IPS-NIHi11 (cell line): ENCODE measurements at places on chromosomes 4 and X.

- no peak for DNase-seq
Observed at GRCh38 chr4:170414961-170415360, 325.2 kb upstream of the AADAT start.

GRCh38 chr4:98466868-98467599 is 191.4 kb downstream of the TSPAN5 start:
- DNase-seq = no peak

GRCh38 chr4:165204462-165204830 is 2.9 kb upstream of the KLHL2 start:
- DNase-seq = no peak

GRCh38 chr4:148364525-148364924 is 77.7 kb downstream of the NR3C2 start:
- DNase-seq = no peak

DNA sequence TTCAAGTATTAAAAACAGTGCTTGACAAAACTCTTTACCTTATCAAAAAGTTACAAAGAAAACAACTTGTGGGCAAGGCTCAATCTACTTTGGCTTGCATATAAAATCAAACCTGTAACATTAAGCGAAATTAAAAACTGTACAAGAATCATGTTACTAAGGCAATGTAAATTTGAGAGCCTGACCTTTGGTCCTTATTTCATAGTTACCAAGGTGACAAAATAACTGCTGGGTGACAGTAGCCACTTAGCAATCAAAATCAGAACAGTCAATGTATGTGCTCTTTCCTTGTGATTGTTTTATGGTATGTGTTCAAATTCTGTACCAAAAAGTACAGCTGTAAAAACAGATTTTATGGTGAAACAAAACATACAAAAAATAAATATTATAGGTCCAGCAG is 204.0 kb downstream of the RASL11B start:
- DNase-seq = no peak

- no peak for DNase-seq
Observed at GRCh38 chr4:88244816-88245579, 39.4 kb downstream of the PPM1K start.

- no peak for DNase-seq
Observed at GRCh38 chrX:150770623-150771022, 77.4 kb downstream of the MTMR1 start.

DNA sequence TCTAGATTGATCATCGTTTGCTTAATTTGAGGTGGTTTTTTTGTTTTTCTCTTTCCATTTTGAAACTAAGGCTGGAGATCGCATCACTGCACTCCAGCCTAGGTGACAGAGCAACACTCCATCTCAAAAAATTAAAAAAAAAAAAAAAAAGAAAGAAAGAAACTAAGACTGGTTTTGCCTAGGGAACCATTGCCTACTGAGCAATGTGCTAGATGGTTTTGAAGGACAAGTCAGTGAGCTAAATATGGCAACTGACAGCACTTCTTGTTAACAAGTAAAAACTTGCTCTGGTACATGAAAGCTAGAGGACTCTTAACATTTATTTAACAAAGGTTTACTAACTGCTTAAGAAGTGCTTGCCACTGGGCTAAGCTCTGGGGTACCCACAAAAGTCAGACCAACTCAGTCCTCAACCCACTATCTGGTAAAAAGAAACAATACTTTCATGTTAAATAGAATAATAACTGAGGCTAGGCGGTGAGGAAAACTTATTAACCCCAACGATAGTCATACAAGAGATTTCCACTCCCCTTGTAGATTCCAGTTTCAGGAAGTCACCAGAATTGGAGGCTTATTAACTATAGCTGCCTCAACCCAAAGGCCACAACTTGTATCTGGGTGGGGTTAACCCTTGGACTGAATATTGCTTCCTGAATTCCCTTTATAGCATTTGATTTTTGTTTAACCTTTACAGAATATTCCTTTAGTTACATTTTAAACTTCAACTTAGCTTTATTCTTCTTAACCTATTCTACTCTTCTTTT is 111.6 kb downstream of the FRYL start:
- no peak for DNase-seq

DNA sequence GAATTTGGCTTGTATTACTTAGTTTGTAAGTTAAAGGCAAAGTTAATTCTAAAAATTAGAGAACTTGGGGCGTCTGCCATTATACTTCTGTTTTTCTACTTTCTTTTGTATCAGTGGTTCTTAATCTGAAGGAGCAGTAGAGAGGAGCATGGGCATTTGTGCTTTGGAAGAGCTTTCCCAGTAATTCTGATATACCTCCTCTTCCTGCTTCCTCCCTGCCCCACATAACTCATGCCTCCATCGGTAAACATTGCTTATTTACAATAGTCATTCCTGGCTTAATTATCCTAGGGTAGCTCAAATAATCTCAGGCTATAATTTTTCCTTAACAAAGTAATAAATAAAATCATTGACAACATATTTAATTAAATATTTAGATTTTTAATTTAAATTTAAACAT is 37.1 kb upstream of the SPARCL1 start:
- DNase-seq = no peak

DNA sequence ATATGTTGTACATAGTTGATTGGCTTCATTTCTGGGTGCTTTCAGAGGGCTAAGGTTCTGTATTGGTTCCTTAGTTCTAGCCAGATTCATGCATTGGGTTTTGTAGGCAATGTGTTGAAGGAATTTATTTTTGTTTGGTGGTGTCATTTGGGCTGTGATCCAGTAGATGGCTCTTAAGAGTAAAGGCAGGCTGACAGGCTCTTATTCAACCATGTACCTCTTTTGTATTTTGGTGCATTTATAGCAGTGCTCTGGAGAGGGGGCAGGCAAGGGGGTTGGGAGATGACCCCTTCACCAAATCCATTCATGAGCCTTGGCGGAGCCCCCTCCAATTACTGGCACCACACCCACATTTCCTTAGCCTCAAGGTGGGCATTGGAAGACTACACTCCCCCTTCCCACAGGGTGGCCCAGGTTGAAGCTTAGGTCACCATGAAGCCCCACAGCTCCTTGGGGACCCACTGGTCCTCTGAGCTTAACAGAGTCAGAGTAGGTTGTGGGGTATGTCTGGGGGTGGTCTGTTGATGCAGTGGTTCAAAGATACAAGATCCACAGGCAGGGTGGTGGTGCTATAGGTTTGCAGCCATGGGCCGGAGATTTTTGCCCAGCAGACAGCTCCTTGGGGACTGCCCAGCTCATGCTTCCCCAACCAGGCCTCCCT is 143.0 kb upstream of the GNPDA2 start:
- DNase-seq = no peak

- no peak for DNase-seq
Observed at GRCh38 chr4:10671799-10672198, 12.8 kb downstream of the CLNK start.

DNA sequence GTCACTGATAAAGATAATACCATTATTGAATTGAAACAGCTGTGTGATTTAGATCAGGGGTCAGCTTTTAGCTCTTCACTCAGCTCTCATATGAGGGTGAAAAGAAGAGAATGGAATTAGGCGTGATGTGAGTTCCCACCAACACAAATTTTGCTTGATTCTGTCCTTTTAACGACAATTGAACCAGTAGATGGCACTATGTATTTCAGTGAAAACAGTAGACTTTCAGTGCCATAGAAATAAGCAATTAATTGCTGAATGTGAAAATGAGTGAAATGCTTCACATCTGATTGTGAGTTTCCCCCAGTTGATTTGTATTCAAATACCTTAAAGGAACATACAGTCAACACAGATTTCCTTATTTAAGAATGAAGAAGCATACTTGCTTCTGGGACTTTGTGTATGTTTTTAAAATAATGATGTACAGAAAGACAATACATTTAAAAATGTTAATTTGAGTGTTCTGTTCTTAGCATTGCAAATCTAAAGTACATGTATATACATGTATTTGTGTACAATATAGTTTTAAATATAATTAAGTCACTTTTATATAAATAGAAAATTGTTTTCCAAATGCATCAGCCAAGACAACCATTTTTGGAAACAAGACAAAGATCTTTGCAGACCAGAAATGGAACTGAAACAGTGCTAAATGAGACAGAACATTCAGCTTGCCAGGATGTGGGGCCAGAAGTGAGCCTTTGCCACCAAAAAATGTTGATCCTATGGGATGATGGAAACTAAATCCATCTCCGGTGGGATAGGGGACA is 178.8 kb downstream of the SNCA start:
- peak; percentile 9 for DNase-seq

DNA sequence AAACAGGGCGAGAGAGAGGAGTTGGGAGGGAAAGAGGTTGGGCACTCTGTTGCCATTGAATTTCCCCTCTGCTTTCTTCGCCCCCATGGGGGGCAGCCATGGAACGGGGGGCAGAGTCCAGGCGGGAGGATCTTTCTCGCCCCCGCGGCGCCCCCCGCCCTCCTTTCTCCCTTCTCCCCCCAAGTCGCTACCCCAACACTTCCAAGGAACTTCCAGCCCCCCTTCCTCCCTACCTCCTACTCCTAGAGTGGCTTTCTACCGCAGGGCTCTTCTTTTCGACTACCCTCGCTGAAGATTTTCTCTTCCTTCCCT is 594 bp upstream of the STAG2 start:
- no peak for DNase-seq

- no peak for DNase-seq
Observed at GRCh38 chrX:74242484-74243138, 61.4 kb upstream of the ZCCHC13 start.

- DNase-seq = peak; percentile 43
Observed at GRCh38 chr4:59518005-59518823, 1681.9 kb upstream of the ADGRL3 start.

DNA sequence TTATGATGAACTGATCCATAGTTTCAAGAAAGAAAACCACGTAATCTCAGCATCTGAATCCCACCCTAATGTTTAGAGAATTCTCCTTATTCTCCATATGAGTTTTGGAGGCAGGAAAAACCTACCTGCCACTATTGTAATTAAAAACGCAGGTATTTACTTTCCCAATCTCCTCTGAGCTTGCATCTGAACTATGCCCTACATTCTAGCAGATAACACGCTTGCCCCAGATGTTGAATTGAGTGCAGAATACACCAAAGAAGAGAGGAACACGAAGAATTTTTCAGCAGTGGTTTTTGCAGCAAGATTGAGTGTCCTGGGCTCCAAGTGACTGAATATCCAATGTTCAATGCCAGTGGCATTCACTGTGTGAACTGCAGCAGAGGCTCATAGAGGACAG is 182.4 kb downstream of the COX18 start:
- no peak for DNase-seq
